HTR-8/SVneo (cell line): ENCODE measurements at places on chromosomes 11 and 22.

GRCh38 chr11:10354389-10354788, 49.5 kb downstream of the ADM start:
- no peak for DNase-seq

GRCh38 chr11:61647529-61647928, 32.7 kb upstream of the DAGLA start:
- no peak for DNase-seq

- no peak for DNase-seq
Measured at GRCh38 chr11:75320046-75320618, 31.3 kb downstream of the ARRB1 start.

DNA sequence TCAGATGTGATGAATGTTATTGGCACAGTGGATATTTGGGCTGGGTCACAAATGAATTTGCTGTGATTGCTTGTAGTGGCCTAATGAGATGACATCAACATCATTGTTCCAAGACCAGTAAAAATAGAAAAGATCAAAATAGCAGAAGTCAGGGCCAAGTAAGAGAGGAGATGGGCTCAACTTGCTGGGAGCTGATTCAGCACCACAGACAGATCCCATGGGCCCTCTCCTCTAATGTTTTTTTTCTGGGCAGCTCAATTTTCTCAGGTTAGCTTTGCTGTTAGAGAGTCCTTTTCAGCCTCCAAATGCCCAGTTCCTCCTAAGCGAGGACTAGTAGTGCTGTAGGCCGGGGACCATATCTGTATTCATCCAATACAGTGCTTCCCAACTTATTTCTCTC, 86.0 kb upstream of the IZUMO1R start:
- DNase-seq = no peak

DNA sequence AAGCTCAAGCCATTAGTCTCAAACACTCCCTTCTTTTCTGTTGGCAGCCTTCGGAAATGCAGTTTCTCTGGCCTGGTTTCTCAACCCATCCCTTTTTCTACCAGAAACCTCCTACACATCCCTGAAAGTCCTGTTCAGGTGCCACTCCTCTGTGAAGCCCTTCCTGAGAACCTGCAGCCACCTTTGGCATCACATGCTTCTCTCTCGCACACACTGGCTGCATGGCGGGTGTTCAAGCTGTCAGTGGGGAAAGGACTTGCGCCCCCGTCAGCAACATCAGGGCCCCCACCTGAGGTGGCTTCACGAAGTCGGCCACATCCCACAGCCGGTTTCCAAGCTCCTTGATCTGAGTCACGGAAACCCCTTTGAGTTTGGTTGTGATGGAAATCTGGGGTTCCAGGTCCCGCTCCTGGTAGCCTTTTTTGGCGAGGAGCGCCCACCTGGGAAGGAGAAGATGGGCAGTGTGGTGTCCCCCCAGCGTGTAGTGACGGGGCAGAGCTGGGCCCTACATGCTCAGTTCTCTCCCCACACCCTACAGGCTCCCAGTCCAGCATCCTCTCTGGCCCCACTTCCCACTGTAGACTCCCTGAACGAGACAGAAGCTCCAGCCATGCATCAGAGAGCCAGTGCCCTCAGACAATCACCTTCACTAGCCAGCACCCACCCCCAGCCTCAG, 1.7 kb upstream of the LRRC74B start:
- DNase-seq = no peak

- DNase-seq = peak; percentile 94
Measured at GRCh38 chr11:47415949-47416472, 7.6 kb downstream of the SLC39A13 start.

- peak; percentile 40 for DNase-seq
Measured at GRCh38 chr11:61787928-61788491, 4.4 kb downstream of the TMEM258 start.

DNA sequence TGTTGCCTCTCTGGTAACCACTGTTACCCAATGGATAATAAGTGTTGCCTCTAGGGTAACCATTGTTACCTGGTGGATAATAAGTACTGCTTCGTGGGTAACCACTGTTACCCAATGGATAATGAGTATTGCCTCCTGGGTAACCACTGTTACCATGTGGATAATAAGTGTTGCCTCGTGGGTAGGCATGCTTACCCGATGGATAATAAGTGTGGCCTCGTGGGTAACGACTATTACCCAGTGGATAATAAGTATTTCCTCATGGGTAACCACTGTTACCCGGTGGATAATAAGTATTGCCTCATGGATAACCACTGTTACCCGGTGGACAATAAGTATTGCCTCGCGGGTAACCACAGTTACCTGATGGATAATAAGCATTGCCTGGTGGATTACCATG, 13.8 kb upstream of the NXPE4 start:
- no peak for DNase-seq

DNA sequence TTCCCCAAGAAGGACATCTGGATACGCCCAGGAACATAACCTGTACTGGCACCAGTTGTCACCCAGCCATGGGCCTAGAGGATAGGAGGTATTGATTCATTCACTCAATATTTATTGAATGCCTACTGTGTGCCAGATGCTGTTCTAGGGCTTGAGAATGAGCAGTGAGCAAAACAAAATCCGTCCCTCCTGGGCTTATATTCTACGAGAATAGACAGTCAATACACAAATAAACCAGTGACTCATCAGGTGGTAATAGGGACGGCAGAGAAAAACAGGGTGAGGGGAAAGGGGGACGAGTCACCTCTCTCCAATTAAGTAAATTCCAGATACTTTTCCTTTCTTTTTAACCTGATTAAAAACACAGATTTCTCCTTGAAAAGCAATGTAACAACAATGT, 103.5 kb downstream of the MICAL2 start:
- peak; percentile 51 for DNase-seq

DNA sequence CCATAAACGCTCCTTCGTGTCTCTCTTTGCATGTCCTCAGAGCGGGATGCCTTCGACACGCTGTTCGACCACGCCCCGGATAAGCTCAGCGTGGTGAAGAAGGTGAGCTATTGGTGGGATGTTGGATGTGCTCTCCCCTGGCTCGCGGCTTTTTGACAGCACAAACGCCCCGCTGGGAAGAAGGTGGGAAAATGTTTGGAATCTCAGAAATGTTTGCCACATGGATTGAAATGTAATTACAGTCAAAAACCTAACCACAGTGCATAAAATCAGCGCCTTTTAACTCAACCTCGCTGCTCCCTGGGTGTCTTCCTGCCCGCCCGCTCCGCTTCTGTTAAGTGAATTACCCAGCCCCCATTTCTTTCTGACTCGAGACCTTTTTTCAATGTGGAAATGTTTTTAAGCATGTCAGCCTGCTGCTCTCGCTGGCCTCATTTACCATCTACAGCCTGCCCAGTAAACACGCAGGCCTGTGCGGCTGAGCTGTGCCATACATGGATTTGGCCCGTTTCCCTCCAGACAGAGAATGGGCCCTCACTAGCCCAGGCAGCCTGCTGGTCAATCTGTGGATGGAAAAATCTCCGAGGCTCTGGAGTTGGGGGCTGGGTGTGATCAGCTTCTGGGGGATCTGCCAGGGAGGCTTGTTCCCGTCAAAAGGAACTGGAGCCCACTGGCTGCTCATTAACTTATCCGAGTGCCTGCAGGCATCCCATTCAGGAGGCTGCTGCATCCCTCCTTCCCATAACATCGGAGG, 32.7 kb upstream of the PARVG start:
- DNase-seq = no peak

DNA sequence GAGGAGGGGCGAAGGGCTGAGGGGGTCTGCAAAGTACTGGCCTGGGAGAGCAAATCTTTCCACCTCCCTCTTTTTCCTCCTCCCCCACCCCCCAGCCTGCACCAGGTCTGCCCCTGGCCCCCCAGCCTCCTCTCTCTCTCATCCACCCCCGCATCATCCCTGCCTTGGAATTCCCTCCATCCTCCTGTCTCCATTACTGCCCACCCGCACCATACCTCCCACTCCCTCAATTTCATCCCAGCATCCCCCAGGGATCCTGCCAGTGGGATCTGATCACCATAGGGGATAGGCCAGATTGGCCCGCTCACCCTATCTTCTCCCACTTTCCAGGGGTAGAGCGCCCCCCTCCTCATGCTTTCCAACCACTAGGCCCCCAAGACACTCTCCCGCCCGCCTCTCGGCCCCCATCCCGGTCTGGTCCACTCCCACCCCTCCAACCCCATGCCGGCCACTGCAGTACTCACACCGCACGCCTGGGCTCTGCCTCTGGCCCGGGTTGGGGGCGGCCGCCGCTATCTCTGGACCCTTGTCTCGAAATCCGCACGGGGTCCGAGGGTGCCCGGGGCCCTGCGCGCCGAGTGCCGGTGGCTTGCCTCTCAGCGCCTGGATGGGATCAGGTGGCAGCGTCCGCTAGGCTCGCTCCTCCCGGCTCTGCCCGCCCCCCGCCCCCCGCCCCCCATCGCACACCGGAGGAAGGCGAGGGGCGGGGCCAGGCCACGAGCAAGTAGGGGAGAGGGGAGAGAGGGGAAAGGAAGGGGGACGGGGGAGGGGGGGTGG, at the start of gene GAL3ST3:
Gene GAL3ST3 (minus strand): TSS at position 615 of the 777 bp plus-strand sequence. CDS start 3,746 bp downstream, outside the sequence.
- no peak for DNase-seq

DNA sequence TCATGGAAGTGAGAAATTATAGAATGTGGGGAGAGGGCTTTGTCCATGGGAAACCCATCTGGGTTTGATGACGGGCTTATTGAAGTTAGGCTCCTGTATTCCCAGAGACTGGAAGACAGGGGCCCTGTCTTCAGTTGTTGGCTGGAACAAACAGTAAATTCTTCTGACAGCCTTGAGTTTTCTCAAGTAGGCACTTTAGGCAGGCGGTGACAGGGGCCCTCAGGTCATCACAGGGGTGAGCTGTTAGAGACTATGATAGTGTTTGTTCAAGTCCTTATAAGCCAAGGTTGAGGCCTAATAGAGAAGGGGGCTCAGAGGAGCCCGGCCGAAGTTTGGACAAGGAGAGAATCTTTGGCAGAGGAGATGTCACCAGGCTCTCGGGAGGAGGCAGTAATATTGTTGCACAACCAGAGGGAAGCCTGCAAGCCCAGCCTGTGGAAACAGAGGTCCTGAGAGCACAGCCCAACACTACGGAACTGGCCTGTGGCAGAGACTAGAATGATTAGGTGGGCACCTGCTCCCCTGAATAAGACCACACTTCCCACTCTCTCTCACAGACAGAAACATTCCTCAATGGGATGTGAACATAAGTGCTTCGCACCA, 20.2 kb upstream of the IL17RA start:
- no peak for DNase-seq

DNA sequence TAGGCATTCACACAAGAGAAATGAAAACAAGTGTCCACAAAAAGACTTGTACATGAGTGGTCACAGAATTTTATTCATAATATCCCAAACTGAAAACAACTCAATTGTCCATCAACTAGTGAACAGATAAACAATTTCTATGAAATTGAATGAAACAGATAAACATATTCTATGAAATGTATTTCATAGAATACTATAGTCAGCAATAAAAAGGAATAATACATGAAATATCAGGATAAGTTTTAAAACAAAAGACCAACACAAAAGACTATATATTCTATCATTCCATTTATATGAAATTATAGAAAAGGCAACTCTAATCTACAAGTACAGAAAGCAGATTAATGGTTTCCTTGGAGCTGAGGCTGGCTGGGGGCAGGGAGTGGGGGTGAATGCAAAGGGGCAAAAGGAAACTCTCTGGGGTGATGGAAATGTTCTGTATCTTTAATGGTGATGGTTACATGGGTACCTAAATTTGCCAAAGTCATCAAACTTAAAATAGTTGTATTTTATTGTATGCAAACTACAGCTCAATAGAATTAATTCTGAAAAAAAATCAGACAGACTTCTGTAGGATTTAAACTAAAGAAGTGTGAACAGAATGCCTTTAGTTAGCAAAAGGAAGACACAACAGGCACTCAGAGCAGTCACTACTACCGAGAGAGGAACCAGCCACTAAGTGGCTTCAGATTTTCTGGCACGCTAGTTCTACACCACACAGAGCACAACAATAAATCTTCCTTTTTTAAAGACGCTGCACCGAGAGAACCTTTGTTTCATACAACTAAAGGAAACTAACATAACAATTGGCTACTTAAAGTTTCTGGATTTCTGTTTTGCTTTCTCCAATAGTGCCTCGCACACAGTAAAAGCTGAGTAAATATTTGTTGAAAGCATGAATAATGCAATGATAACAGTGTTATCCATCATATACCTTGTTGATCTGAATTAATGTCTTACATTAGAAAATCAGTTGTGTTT, 15.4 kb downstream of the CCDC34 start:
- DNase-seq = no peak

DNA sequence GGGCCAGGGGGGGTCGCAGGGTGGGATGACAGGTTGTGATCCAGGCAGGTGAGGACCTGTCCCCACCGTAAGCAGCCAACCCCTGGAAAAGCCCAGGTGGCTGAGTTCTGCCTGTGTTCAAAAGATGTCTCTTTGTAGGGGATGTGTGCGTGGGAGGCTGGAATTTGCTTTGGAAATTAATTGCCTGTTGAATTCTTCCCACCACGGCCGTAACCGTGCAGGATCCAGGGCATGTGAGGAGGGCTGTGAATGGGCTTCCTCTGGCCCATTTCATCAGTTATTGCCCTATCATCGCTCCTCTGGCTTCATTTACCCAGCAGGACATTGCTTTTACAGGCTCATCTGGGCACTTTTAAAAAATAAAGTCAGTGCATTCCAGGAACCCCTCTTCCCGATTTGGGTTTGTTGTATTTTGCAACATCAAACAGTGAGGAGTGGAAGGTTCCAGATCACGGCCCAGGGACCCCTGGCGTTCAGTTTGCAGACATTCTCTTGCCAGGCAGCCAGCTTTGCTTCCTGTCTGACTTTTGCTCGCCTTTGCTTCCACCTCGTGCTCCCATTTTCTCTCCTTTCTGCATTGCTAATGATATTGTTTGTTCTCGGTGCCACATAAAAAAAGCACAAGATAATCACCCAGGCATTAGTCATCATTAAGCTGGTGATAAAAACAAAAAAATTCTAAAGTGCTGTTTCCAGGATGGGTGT, 1306.6 kb downstream of the BRD1 start:
- DNase-seq = no peak

GRCh38 chr11:81337756-81338155, 1395.9 kb downstream of the FAM181B start:
- no peak for DNase-seq

DNA sequence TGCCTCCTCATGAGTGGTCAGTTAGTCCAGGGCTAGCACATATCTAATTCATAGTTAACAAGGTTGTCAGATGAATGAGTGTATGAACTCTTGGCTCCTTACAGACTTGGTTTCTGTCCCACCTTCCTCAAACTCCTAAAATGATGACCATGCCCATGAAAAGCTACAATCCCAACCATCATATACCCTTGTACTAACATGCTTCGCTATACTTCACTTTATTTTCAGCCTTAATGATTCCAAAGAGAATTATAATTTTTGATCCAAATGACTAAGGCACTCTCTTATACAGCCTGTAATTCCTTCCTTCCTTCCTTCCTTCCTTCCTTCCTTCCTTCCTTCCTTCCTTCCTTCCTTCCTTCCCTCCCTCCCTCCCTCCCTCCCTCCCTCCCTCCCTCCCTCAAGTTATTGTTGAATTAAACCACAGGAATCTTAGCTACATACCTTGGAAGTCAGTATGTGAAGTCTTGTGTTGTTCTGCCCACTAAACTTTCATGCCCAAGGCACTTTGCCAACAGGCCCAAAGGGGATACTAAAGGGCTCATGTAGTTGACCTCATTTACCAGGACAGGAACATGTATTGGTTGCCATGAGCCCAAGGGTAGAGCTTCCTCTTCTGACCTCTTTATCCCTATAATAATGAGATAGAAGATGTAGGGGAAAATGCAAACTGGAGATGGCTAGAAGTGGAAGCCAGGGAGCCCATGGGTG, 37.4 kb downstream of the CALCA start:
- DNase-seq = no peak
